Pulmonary artery endothelial cell (primary cell): ENCODE measurements at places on chromosomes 1 and 21.
A peak's percentile ranks its signal among the peaks of the same experiment; 100 is the strongest.

DNA sequence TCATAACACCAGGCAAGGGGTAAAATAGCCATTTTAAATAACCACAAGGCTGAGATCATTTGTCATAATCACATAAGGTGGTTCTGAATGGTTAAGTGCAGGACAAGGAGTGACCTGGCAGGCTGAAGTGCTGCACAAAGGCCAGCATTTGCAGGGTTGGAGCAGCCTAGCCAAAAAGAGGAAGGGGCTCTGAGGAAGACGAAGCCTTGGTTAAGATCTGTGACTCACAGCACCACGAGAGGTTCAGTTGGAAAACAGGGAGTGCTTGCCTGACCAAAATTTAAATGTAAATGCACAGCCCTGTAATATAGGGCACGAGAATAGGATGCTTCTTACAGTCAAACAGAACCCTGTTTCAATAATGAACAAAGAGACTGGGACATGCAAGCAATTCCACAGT lies 12.1 kb downstream of the ATP5PF start:
- no peak for DNase-seq

GRCh38 chr1:21659099-21659923 lies 9.8 kb downstream of the RAP1GAP start:
- DNase-seq, result no peak

DNA sequence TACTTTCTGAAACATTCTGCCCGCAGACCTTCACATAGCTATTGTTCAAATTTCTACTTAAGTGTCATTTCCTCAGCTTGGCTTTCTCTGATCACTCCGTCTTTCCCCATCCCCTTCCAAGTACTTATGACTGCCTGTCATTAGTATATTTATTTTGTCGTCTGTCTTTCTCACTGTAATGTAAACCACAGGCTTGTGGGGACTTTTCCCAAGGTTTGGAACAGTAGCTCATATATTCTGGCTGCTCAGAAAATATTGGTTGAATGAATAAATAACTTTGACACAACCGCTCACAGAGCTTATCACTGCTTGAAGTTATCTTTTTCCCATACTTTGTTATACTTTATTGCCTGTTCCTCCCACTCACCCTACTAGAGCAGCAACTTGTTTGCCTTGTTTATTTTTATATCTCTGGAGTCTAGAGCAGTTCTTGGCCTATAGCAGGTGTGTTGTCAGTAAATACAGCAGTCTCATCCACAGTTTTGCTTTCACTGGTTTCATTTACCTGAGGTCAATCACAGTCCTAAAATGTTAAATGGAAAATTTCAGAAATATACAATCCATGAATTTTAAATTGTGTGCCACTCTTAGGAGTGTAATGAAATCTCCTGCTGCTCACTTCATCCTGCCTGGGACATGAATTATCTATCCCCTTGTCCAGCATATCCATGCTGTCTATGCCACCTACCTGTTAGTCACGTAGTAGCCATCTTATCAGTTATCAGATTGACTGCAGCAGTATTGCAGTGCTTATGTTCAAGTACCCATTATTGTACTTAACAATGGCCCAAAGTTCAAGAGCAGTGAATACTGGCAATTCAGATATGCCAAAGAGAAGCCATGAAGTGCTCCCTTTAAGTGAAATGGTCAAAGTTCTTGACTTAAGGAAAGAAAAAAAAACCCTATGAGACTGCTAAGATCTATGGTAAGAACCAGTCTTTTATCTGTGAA lies 2.4 kb upstream of the CNIH4 start:
- DNase-seq, result no peak

GRCh38 chr1:116163533-116163932 lies 52.3 kb downstream of the MAB21L3 start:
- no peak for DNase-seq

GRCh38 chr1:2906085-2906484 lies 104.6 kb upstream of the TTC34 start:
- no peak for DNase-seq

GRCh38 chr1:54299037-54299436 lies 99.1 kb downstream of the MRPL37 start:
- no peak for DNase-seq

DNA sequence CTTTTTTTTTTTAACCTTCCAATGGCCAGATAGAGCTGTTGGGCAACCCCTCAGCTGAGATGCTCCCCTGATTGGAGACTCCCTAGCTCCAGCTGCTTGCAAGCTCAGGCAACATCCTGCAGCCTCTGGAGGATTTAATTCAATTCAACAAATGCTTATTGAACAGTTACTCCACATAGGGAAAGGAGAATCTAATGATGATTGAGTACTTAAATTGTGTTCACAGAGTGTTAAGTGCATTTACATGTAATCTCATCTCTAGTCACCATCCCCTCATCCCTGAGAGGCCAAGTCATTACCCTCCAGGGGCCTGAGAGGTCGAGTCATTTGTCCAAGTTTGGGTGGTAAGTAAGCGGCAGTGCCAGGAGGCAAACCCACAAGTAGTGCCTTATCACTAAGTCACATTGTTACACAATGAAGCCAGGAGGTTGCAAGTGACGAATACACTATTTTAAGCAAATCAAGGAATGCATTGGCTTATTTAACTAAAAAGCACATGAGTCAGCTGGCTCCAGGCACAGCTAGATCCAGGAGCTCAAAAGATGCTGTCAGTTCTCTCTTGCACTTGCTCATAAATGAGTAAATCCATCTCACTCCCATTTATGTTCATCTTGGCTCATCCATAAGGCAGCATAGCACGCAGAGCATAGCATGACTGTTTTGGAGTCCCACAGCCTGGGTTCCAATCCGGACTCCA lies 64.3 kb downstream of the OPTC start:
- peak; percentile 17 for DNase-seq

GRCh38 chr1:153527023-153527682 lies 8.6 kb downstream of the S100A6 start:
- DNase-seq, result no peak

- no peak for DNase-seq
Observed at GRCh38 chr1:59397139-59397858, 100.4 kb downstream of the FGGY start.

DNA sequence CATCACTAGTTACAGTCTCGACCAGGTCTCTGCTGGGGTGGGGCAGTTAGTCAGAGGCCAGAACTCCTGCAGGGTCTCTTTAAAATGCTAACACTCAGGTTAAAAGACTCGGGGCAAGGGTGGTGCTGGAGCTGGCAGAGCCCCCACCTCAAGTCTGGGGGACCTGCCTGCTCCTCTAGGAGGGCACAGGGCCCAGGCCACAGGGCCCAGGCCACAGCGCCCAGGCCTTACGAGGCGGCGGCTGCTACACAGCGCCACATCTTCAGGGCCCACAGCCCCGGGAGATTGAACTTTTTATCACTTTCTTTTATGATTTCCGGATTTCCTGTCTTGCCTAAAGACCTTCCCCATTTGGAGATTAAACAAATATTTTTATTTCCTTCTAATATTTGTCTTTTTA lies 10.4 kb downstream of the MPZ start:
- no peak for DNase-seq

DNA sequence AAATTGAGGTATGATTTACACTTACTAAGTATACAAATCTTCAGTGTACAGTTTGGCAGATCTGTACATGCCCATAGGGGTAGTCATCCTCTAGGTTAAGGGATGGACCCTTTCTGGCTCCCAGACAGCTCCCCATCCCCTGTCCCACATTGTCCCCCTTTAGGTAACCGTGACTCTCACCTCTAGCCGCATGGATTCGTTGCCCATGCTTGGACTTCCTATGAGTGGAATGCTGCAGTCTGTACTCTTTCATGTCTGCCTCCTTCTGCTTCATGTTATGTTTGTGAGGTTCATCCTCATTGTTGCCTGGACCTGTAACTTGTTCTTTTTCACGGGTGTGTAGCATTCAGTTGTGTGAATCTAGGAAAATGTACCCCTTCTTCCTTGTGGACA lies 20.3 kb downstream of the SLC37A1 start:
- DNase-seq, result no peak

- no peak for DNase-seq
Observed at GRCh38 chr1:83676106-83676505, 322.8 kb downstream of the TTLL7 start.

- DNase-seq, result peak; percentile 26
Observed at GRCh38 chr21:26546446-26547097, 26.5 kb downstream of the CYYR1 start.

- DNase-seq, result no peak
Observed at GRCh38 chr1:17206196-17206595, 1.3 kb downstream of the PADI1 start.

DNA sequence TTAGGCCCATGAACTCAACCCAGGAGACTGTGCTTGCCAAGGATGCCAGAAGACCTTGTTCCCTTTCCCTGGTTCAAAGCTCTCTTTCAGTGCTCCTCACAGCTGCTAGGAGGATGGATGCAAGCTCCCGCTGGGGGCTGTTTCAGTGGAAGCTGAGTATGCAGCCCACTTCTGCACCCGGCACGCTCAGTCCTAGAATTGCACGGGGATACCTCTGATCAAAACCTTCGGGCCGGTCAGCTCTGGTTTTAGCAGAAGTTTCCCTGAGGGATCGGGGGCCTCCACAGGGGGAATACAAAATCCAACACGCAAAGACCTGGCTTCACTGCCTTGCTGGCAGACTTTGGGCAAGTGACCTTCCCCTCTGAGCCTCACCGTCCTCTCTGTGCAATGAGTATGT lies 4.2 kb upstream of the SSBP3 start:
- DNase-seq, result no peak

- no peak for DNase-seq
Observed at GRCh38 chr1:21238141-21238800, 52.0 kb downstream of the ECE1 start.

DNA sequence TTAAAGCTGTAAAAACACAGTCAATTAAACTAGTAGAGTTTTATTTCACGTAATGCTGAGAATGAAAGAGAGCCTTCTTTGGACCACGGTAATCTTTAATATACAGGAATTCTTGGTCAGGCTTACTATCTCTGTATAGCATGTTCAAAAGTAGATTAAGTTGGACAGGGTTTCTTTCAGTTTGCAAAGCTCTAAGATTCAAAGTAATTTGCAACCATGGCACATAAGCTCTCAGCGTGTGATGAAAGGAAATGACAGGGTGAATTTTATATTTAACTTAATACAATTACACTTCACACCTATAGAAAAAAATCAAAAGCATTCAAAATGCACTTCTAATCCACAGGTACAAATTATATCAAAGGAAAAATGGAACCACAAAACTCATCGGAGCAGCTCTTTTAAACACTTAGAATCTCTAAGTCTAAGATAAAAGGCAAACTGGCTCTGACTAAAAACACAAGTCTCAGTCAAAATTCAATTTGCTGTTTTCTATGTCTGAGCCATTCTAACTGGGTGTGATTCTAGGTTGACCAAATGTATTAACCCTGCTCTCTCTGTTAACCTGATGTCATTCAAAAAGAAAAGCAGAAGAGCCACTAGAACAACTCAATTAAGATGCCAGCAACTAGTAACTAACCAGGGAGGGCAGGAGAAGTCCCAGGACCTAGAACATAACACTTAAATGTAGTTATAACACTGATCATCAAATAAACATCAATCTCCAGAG lies 147.7 kb downstream of the RERE start:
- DNase-seq, result no peak

DNA sequence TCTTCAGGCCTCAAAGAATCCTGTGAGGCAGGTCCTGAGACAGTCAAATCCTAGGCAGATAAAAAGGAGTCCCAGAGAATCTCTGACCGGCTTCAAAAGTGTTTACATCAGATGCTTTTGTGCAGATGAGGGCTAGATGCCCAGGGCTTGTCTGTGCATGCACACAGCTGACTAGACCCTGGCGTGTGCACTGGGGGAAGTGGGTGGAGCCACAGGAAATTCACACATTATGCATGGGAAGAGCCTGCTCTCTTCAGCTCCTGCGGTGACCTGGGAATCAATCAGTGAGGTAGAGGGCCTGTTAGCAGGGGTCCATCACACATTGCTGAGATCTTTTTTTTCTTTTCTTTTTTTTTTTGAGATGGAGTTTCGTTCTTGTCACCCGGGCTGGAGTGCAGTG lies 36.6 kb upstream of the NHLH2 start:
- no peak for DNase-seq

DNA sequence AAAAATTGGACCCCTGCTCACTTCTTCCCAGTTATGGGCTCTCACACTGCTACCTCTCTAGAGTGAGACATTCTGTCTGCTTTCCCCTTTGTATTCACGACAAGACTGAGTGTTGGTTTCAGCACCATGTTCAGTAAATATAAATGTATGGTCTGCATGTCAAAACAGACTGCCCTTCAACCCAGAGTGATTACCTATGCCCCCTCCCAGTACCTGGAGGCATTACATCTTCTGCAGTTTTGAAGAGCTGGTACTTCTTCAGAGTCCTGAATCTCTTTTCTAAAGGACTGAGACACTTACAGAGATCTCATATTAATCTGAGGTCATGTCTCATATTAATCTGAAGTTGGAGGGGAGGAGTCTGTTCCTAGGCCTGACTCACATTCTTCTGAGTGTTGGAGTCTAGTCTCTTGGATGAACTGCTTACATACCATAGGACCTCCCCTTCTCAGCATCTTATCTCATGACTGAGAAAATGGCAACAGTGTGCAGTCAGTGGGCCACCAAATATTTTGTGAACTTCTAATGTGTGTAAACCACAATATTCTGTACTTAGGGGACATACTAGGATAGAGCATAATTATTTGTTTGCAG lies 80.3 kb downstream of the RGL1 start:
- no peak for DNase-seq

GRCh38 chr1:112850034-112850757 lies 105.8 kb downstream of the SLC16A1 start:
- DNase-seq, result no peak

DNA sequence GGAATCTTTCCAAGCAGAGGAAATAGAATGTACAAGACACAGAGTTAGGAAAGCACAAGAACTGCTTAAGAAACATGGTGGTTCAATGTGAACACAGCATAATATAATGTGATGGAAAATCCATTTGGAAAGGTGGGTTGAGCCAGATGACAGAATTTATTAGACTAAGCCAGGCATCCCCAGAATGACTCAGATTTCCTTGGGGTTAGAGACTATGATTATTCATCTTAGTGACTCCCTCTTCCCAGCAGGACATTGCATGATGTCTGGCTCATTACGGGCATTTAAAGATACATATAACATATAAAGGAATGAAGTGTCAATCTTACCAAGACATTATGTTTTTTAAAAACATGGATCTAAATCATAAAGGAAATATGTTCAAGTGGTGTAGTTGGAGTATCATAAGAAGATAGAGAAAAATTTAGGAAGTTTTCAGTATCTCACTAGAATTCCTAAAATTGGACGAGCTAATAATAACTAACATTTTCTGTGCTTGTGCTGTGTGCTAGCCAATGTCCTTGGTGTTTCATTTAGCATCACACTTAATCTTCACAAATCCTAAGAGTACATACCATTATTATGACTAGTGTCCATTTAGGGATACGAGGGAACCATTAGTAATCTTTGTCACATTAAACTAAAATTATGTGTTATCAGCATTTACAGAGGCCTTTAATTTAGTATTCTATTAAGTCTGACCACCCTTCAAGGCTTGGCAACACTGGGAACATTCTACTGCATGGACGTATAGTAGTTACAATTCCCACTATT lies 41.0 kb upstream of the ST6GALNAC5 start:
- DNase-seq, result no peak

- no peak for DNase-seq
Observed at GRCh38 chr1:11711490-11711889, 20.0 kb downstream of the DRAXIN start.
